ENCODE measurements at places on chromosomes 11 and 22. TPM values are rescaled to one million over a fixed set of nuclear protein-coding genes. Genes with fewer than 3 reads are reported as not detected.
A peak's percentile ranks its signal among the peaks of the same experiment; 100 is the strongest.

DNA sequence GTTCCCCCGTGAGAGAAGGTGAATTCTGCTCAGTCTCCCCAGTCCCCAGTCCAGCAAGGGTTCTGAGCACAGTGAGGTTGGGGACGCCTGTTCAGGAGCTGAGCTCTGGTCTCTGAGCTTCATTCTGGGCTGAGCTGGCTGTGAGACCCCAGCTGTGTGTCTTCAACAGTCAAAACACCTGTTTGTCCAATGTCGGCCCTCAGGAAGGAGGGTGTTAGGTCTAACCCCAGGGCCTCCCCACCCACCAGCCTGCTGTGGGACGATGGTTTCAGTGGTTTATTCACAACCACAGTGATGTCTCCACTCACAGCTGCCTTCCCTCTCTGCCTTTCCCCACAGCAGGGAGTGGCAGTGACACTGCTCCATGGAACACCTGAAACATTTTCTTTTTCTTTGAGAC is 1282.9 kb downstream of the TBC1D22A start:
- no peak for DNase-seq

DNA sequence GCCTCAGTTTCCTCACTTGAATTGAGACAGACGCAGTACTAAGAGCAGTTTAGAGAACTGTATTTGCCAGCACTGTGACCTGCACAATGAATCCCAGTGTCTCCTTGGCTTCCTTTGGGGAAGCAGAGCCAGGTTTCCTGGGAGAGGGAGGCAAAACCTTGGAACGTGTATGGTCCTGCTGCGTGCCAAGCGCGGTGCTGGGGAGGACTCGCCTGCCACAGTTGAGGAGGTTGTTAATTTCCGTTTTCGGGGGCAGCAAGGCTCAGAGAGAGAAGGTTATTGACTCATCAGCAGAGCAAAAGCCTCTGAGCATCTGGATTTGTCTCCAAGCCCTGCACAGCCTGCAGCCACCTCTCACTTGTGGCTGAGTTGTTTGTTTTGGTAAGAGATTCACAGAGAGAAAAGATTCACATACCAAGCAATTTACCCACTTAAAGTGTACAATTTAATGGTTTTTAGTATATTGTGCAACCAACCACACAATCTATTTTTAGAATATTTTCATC is 10.8 kb downstream of the SYT12 start:
- DNase-seq: no peak

- DNase-seq: no peak
Observed at GRCh38 chr22:40396882-40397281, 26.5 kb downstream of the SGSM3 start.

DNA sequence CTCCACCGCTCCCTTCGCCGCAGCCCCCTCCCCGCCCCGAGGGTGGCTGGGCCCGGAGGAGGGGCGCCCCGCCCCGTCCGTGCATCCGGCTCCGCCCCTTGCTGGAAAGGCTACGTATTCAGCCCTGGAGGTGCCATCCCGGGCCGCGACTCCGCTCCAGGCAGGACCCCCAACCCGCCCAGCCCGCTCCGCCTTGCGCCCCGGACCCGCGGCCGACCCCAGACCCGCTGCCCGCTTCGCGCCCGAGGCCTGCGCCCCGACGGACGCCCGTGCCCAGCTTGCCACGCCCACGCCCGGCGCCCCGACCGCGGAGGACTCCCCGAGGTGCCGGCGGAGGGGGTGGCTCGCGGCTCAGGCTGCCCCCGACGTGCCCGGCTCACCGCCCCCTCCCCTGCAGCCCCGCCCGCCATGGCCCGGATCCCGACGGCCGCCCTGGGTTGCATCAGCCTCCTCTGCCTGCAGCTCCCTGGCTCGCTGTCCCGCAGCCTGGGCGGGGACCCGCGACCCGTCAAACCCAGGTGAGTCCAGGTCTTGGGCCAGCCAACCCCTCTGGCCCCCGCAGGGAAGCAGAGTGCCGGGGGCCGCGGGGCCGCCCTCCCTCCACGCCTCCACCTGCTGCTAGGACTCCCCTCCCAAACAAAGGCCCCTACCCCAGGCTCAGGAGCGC is at the start of gene ADM2:
ADM2 (plus strand) TSS at position 104 of the 667 bp plus-strand sequence; CDS start at position 409, 305 bp downstream.
- peak; percentile 49 for DNase-seq

Gene PTPRCAP
- 215 TPM for total RNA-seq

DNA sequence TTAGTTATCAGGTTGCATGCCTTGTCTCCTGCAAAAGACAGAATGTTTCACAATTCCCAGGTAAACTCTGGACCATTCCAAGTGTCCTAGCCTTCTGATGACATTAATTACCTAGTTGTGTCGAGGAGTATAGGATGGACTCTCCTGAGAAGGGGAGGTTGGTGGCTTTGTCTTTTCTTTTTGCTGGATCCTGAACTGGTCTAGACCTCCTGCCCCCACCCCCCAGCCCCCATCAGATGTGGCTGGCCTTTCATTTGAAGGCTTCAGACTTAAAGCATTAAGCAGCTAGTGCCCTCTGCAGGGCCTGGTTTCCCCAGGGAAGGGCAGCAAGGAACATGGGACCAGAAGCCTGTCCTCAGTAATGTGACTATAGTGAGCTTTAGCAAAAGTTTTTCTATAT is 9.7 kb downstream of the MCAM start:
- DNase-seq: no peak

- no peak for DNase-seq
Observed at GRCh38 chr11:78415338-78415737, 2.3 kb downstream of the GAB2 start.

Gene MYBPC3
- total RNA-seq: 0.16 TPM

GRCh38 chr11:2104524-2105440 is 34.4 kb downstream of the IGF2 start:
- DNase-seq: no peak

DNA sequence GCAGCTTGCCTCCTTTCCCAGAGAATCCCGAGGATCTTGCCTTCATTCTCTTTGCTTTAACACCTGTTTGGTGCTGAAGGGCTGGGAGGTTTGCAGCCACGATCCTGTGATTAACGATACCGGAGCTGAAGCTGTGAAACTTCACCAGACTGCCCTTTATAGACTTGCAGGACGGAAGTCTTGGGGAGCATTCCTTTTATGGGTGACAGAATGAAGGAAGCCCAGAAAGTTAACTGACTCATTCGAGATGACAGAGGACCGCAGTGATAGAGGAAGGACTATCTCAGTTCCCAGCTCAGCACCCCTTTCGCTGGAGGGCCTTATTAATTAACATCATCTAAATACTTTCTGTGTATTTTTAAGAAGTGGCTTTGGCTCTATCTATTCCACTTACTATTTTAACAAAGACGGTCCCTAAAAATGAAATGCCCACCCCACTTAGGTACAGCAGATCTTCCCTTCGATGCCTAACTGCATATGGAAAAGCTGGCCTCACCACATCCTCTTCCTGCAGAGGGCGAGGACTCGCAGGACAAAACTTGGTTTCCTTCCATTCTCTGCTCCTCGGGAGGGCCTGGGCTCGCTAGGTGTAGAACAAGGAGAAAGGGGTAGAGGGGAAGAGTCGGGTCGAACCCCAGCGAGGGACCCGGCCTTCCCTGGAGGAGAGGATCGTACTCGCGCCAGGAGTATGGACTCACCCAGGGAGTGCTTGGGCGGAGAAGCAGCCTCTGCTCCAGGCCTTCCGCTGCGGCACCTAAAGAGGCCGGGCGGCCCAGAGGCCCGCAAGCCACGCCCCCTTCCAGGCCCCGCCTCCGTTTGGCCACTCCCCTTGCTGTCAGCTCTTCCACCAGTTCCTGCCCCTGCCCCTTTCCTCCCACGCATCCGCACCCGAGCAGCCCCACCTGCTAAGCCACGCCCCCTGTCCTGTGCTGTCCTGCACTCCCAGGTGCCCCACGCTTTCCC is 30.7 kb upstream of the USP47 start:
- DNase-seq: no peak

All from naive thymus-derived CD8-positive, alpha-beta T cell (primary cell).